GM04503 (cell line): ENCODE measurements at places on chromosomes 7 and 10.

DNA sequence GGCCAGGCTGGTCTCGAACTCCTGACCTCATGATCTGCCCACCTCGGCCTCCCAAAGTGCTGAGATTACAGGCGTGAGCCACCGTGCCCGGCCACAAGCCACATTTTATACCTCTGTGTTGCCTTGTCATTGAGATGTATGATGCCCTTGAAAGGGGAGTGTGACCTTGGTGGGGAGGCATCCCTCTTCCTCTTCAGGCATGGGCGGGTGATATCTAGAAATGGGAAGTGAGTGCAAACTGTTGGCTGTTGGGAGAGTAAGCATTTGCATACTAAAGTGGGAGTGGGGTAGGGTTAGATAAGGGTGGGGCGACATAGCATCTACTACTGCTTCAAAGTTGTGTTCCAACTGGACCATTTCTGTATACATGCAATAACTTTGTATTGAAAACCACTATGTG lies 20.1 kb downstream of the RP9 start:
- DNase-seq = no peak

DNA sequence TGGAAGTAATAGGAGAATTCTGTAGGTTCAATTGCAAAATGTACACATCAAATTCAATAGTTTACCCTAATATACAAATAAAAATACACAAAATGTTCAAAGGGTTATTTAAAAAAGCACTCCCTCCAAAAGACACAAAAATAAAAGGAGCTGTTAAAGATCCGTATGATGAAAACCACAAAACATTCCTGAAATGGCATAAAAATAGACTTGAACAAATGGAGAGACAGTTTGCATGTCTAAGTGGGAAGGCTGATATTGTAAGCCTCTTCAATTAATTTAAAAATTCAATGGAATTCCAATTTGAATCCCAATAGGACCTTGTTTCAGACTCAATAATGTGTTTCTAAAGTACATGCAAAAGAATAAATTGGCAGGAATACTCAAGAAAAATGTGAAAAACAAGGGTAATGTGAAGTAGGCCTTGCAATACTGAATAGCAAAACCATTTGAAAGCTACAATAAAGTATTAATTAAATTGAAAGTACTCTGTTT lies 38.0 kb upstream of the INSYN2A start:
- no peak for DNase-seq

GRCh38 chr10:14438057-14438456 lies 107.3 kb upstream of the FRMD4A start:
- no peak for DNase-seq

DNA sequence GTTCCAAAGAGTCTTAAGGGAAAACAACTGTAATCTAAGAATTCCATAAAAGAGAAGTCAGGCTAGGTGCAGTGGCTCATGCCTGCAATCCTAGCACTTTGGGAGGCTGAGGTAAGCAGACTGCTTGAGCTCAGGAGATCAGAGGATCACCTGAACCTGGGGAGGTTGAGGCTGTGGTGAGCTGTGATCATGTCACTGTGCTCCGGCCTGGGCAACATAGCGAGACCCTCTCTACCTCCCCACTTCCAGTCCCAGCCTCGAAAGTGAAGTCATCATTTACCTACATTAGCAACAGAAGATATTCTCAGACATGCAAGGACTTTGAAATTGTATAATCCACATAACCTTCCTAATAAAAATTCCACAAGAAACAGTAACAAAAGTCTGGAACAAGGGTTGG lies 129.8 kb upstream of the DNAJB12 start:
- DNase-seq = no peak

GRCh38 chr7:6202117-6202516 lies 70.3 kb downstream of the CYTH3 start:
- no peak for DNase-seq

DNA sequence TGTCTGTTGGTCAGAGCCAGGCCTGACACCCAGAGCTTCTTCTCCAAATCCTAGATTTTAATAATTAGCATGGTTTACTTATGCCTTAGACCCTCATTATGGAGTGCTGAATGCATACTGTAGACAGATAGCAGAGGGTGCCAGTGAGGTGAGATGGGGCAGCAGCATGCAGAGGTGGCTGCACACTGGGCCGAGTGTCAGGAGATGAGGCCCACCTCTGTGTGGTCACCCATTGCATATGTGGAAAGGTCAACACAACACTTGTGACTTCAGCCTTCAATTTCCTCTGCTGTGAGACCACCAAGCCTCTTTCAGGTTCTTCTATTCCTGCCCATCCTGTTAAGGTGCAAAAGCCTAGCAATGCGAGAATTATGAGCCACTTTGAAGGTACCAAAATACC lies 39.7 kb upstream of the NMT2 start:
- DNase-seq = no peak
